ENCODE measurements at places on chromosomes 7 and 10.

DNA sequence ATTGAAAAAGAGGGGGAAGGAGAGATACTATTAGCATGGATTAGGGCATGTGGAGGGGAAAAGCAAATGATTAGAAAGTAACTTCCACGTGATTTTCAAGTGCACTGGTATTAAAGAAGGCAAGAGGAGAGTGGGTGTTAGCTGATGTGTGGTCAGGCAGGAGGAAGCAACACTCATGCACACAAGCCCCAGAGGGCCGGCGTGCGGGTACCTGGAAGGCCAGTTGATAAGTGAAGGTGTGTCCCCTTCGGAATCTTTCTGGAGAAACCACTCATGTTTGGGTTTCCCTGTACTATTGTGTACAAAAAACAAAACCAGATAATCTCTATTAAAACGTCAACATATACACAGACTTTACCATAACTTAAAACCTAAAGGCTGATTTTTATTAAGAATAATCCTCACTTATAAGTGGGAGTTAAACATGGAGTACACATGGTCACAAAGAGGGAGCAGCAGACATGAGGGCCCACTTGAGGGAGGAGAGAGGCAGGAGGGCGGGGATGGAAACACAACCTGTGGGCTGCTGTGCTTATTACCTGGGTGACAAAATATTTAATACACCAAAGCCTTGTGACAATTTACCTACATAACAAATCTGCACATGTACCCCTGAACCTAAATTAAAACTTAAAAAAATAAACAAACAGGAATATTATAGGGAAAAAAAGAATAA, 98.9 kb downstream of the SVIL start:
- no peak for DNase-seq

- DNase-seq, result peak; percentile 42
These were observed 1.6 kb downstream of the MEOX2 start for GRCh38 chr7:15684871-15685270.

DNA sequence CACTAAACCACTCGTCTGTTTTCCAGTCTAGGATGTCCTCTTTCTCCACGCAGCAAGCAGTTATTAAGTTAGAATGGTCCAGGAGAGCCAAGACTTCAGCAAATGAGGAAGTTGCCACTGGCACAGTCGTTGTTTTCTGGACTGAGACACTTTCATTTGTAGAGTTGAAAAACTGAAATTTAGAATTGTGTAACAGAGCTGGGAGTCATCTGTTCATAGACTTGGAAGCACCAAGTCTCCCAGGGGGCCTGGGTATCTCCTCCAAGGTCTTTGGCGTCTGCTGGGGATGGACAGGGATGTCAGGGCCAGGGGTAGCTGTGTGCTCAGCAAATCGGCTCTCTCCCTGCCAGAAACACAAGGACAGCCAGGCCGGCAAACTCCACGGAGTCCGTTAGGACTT, 208.4 kb downstream of the FANK1 start:
- no peak for DNase-seq

DNA sequence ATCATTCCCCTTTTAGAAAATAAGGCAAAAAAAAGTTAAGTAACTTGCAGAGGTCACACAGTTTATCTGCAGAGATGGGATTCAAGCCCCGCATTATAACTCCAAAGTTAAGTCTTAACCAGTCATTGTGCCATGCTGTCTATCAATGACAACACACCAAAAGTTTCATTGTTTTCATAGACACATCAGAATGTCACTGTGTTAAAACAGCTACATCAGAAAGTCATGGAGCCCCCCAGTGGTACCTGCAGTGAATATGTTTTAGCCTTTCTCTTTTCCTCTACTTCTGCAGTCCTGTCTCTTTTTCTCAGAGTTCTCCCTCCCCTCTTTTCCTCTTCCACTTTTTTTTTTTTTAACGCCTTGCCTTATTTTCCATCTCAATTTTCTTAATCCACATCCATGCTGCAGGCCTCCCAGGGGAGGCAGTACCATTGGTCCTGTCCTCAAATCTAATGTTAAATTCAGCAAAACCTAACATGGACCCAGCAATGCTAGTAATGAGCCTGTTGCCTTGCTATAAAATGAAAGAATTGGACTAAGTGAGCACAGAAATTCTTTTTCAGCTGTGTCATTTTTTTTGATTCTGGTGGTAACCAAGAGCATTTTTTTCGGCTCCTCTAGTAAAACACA, 3.8 kb upstream of the NRCAM start:
- DNase-seq, result no peak

DNA sequence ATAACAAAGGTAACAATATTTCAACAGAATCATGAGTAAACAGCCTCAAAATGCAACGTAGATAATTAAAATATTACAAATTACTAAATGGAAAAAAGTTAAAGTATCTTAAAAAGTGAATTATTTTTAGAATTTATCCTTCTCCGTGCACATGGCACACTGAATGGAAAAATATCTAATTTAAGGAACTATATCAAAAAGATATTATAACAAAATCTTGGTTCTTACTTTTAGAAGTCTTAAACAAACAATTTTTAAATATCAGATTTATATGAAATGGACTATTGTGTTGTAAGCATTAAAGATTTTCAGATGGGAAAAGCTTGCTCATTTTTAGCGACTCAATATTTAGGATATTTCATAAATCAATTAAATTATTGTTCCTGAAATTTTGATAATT, 72.0 kb downstream of the AGMO start:
- DNase-seq, result no peak

- DNase-seq, result no peak
These were observed 104.8 kb downstream of the JAZF1 start for GRCh38 chr7:28075674-28076358.

- DNase-seq, result no peak
These were observed 81.1 kb downstream of the RGS10 start for GRCh38 chr10:119461380-119461779.
